ENCODE measurements at places on chromosomes 13 and 19.

GRCh38 chr13:70908795-70909194 is 800.5 kb upstream of the KLHL1 start:
- no peak for DNase-seq

- DNase-seq: no peak
These were observed 19.8 kb upstream of the PLEKHF1 start for GRCh38 chr19:29645491-29645867.

GRCh38 chr19:12833738-12834565 is 427 bp downstream of the RTBDN start:
- DNase-seq: peak; percentile 74

- no peak for DNase-seq
These were observed 131.4 kb downstream of the TNFRSF19 start for GRCh38 chr13:23701636-23702035.

- no peak for DNase-seq
These were observed 52.8 kb downstream of the GADD45B start for GRCh38 chr19:2528675-2529101.

DNA sequence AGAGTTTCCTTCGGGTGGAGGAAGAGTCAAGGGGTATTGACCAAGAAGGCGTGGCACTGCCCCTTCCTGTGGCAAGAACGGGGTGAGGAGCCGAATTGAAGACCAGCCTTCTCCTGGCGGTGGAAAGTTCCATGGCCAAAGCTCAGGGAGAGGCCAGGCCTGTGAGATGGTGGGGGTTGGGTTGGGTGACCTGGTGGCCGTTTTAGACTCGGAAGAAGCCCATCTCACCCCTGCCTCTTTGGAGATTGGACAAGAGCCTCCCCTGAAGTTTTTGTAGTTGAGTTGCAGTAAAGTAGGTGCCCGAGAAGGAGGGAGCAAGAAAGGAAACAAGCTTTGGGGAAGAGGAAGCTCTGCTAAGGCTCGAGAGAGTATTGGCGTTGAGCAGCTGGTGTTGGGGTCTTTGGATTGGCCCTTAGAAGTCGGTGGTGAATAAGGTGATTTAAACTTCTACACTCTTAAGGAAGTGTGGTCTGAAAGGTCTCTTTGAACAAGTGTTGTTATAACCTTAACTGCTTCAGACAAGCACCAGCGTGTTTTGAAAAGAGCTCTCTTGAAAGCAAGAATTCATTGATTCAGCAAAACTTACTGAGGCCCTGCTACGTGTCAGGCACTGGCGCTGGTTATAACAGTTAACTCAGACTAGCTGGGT is 964 bp downstream of the SPINT2 start:
- peak; percentile 64 for DNase-seq

GRCh38 chr13:69641773-69642172 is 465.9 kb upstream of the ATXN8OS start:
- DNase-seq: no peak

DNA sequence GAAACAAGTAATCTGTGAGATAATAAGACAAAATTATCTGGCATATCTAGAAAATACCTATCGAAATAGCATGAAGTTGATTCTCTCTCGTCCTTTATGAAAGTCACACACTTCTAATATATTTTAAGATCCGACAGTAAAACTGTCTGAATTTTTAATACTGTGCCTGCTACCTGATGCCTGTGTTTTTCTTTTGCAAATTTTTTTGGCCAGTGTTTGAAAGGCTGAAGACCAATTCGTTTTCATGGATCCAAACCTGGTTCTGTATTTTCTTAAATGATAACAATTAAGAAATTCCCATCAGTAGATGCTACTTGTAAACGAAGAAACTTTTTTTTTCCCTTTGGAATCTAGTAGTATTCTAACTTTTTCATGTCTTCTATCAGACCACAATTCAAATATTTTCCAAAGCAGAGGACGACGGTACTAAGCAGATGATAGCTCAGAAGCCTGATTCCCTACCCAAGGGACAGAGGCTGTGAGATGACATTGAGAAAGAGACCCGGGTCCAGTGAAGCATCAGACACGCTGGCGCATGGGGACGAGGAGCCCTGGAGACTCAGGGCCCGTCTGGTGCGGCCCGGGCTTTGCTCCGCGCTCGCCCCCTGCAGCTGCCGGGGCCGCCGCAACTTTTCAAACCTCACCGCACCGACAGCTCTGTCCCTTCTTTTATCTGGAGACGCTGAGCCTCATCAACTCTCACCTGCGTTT is 49.5 kb upstream of the PABPC3 start:
- DNase-seq: no peak

GRCh38 chr19:34365463-34366401 is 736 bp downstream of the GPI start:
- DNase-seq: peak; percentile 72

DNA sequence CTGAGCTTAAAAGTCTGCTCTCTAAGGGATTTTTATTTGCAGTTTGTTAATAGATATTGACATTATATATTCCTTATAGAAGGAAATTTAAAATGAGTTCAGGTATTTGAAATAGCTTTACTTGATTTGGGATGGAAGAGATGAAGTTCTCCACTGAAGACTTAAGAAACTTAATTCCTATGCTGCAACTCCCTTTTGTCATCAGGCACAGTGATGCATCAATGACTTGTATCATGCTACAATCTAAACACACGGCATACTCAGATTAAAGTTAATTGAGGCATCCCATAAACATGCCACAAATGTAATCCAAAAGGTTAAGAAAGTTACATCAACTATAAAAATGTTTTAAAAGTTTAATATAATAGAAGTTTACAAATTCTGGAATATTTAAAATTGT is 109.0 kb downstream of the STARD13 start:
- DNase-seq: no peak

All from activated CD4-positive, alpha-beta T cell treated with anti-CD3 and anti-CD28 coated beads, Interleukin-2, amount 10 ng/mL, durations not matched to agents 24 days and 14 days (primary cell).